ENCODE measurements at places on chromosomes 13 and 19.
A peak's percentile ranks its signal among the peaks of the same experiment; 100 is the strongest.

GRCh38 chr13:100128373-100128772, 39.5 kb downstream of the PCCA start:
- no peak for DNase-seq

GRCh38 chr19:50967929-50968715, 1.3 kb downstream of the KLK6 start:
- DNase-seq, result no peak

- no peak for DNase-seq
Measured at GRCh38 chr19:18659281-18660050, 22.6 kb downstream of the KLHL26 start.

DNA sequence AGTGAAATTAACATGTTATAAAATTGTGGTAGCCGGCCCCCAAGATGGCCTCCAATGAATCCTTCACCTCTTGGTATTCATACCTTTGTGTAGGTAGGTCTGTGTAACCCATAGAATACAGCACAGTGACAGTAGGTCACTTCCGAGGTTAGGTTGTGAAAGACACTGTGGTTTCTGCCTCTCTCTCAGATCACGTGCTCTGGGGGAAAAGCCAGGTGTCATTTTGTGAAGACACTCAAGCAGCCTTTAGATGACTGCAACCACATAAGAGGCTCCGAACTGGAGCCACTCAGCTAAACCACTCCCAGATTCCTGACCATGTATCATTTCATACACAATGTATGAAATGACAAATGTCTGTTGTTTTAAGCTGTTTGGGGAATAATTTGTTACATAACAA, 9.8 kb upstream of the USPL1 start:
- peak; percentile 44 for DNase-seq

GRCh38 chr19:30227012-30227621, 145.1 kb upstream of the ZNF536 start:
- DNase-seq, result no peak

DNA sequence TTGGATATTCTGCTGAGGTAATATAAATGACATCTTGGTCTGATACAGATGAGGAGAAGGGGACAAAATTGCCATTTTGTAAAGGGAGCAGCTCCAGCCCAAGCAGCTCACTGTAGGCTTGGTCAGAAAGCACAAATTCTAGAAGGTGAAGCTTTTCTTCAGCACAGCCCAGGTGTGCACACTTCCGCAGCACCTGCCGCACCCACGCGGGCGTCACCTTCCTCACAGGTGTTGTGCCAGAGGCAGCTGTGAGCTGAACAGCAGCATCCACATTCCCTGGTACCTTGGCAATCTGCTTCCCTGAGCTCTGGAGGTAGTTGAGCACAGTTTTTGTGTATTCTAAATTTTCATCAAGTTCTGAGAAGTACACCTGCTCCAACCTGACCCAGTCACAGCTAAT, 79.0 kb downstream of the SACS start:
- no peak for DNase-seq

All from activated T-cell treated with anti-CD3 and anti-CD28 coated beads, Interleukin-2, amount 50 U/mL, for 24 hours (primary cell).